ENCODE measurements at places on chromosomes 1 and 21.

GRCh38 chr21:44980562-44981489 lies 41.0 kb downstream of the SLX9 start:
- DNase-seq, result no peak

- no peak for DNase-seq
Observed at GRCh38 chr1:2859881-2860430, 58.5 kb upstream of the TTC34 start.

DNA sequence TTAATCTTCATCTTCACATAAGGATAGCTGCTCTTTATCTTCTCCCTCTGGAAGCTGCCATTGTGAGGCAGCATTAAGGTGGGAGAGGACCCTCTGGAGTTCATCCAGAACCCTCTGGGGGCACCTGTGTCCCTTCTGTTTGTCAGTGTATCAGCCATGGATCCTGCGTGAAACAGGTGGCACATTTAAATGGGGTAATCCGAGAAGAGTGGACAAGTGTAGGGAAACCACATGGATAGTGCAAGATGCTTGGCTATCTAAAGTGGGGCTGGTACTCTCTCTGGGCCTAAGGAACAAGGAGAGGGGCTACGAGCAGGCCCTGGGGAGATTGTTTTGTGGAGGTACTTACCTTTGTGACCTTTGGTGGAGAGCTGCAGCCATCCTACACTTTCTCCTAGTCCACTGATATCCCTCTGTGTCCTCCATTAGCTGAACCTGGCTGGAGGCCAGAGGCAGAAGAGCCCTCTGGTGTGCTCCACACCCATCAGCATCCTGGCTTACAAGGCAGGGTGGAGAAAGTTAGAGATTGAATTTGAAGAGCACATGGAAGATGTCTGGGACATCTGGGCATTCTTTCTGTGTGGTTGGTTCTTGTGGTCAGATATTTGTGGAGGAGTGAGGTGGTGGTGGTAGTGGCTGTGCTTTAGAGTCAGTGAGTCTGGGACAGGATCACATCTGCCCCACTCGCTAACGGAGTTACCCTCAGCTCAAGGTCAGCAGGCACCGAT lies 117.7 kb downstream of the FGGY start:
- DNase-seq, result no peak

DNA sequence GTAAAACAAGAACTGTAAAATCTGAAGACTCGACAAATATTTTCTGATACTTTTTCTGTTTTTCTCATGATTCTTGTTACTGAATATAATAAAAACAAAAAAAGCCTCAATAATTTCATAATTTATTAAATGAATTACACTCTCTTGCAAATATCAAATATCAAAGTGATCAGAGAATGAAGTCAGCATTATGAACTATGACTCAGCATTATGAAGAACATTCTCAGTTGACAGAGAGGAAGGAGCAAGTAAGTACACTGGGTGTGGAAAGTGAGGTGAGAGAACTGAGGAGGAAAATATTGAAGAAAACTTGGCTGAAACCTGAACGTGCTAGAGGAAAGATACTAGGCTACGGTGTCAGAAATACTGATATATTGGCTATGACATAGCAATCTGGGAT lies 529.5 kb downstream of the KCNT2 start:
- no peak for DNase-seq

DNA sequence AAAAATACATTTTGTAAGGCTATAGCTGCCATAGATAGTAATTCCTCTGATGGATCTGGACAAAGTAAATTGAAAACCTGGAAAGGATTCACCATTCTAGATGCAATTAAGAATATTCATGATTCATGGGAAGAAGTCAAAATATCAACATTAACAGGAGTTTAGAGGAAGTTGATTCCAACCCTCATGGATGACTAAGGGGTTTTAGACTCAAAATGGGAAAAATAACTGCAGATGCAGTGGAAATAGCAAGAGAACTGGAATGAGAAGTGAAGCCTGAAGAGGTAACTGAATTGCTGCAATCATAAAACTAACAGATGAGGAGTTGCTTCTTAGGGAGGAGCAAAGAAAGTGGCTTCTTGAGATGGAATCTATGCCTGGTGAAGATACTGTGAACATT lies 230.8 kb downstream of the KCTD3 start:
- DNase-seq, result no peak

GRCh38 chr1:54413295-54413694 lies 7.1 kb upstream of the SSBP3 start:
- no peak for DNase-seq

- no peak for DNase-seq
Observed at GRCh38 chr1:200749090-200749489, 10.4 kb downstream of the CAMSAP2 start.

GRCh38 chr1:228784181-228784580 lies 48.9 kb downstream of the RHOU start:
- DNase-seq, result no peak

- no peak for DNase-seq
Observed at GRCh38 chr21:19833082-19833481, 1165.1 kb upstream of the NCAM2 start.

DNA sequence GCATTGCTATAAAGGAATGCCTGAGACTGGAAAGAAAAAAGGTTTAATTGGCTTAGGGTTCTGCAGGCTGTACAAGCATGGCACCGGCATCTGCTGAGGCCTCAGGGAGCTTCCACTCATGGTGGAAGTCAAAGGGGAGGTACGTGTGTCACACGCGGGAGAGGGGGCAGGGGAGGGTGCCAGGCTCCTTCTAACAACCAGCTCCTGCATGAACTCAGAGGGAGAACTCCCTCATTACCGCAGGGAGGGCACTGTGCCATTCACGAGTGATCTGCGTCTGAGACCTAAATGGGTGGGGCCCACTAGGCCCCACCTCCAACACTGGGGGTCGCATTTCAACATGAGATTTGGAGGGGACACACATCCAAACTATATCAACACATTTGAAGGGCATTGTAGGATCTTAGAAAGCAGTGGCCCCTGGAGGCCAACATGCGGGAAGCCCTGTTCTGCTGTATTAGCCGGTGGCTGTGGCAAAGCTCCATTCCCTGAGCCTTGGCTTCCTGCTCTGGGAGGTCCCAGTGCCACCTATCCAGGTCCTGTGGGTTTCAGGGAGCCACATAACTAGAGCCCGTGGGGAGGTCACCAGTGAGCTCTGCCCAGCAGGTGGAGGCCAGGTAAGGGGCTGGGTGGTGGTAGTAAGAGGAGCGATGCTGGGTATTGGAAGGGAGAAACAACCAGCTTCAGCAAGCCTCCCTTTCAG lies 10.0 kb downstream of the WNT3A start:
- DNase-seq, result peak; percentile 15

- no peak for DNase-seq
Observed at GRCh38 chr1:209411491-209411929, 172.0 kb upstream of the CAMK1G start.

- DNase-seq, result no peak
Observed at GRCh38 chr1:63547621-63548294, 24.4 kb downstream of the EFCAB7 start.

GRCh38 chr21:23402929-23403520 lies 2204.3 kb downstream of the MRPL39 start:
- no peak for DNase-seq

GRCh38 chr1:198849093-198849492 lies 210.3 kb downstream of the PTPRC start:
- peak; percentile 58 for DNase-seq

- no peak for DNase-seq
Observed at GRCh38 chr1:14098294-14098913, 398.4 kb downstream of the PRDM2 start.

DNA sequence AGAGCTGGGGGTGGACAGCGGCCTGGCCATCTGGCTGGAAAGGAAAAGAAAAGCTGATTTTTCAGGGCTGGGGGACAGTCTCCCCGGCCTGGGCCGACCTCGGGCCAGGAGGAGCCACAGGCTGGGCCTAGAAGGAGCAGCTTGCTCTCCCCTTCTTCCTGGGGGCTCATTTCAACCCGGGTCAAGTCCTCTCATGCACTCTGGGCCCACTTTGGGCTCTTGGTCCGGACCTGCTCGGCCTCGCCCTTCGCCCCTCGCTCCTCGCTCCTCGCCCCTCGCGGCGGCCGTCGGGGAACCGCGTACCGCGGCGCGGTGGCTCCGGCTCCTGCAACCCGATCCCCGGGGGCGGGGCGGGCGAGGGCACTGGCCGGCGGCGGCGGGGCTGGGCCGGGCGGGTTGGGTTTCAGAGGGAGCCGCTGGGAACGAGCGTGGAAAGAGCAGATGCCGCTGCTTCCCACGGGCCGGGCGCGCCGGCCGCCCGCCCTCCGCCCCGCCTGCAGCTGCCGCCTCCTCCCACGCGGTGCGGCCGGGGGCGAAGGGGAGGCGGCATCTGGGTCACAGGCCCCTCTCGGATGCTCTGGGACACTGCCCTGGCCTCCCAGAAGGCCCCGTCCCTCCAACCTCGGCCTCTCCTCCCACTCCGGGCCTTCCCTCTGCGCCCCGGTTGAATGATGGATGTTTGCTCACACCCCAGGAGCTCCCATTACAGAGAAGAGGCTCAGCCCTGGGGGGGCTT lies 6.6 kb downstream of the HEYL start:
- DNase-seq, result no peak

DNA sequence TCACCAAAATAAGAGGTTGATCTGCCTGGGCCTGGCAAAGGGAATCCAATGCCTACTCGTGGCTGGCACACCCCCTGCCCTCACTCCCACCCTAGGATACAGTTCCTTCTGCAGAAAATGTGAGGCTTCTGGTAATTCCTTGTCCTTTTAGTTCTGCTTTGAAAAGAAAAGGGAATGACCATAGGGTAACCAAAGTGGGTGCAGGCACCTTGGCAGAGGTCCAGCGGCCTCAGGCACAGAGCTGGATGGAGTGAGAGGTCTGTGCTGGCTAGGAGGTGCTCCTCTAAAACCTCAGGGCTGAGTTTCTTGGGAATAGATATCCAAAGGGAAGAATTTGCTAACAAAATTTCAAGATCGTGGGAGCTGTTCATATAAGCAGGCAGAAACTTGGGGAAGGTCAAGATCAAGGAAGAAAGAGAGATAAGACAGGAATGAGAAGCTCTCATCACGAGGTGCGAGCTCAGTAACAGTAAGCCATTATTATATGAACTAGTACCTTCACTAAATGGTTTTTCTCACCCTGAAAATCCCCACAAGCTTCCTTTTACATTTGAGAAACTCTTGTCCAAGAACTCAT lies 293.1 kb upstream of the LYPLAL1 start:
- DNase-seq, result no peak

- no peak for DNase-seq
Observed at GRCh38 chr1:116825720-116826438, 71.6 kb downstream of the CD2 start.

DNA sequence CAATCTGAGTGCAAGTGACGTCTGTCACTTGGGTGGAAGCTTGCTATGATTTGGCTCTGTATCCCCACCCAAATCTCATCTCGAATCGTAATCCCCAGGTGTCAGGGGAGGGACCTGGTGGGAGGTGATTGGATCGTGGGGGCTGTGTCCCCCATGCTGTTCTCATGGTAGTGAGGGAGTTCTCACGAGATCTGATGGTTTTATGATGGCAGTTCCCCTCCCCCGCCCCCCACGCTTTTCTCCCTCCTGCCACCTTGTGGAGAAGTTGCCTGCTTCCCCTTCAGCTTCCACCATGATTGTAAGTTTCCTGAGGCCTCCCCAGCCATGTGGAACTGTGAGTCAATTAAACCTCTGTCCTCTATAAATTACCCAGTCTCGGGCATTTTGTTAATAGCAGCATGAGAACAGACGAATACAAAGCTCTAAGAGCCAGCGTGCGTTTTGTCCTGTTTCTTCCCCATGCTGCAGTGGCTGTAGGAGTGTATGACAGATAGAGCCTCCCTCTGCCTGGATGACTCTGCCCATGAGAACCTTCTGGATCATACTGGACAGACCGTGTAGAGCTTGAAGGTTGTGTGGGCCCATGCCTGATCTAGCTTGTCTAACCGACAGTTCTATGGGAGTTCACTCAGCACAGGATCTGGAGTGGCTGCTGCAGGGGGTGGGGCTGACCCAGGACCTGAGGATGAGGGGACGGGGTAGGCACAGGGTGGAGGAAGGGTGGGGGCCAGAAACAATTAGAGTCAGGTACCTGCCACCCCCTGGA lies 139.7 kb upstream of the ERRFI1 start:
- DNase-seq, result no peak

GRCh38 chr1:52332411-52332810 lies 33.6 kb downstream of the CC2D1B start:
- DNase-seq, result no peak

GRCh38 chr1:86464819-86465218 lies 3.9 kb upstream of the CLCA1 start:
- no peak for DNase-seq

- no peak for DNase-seq
Observed at GRCh38 chr1:232554409-232554808, 75.5 kb downstream of the SIPA1L2 start.

DNA sequence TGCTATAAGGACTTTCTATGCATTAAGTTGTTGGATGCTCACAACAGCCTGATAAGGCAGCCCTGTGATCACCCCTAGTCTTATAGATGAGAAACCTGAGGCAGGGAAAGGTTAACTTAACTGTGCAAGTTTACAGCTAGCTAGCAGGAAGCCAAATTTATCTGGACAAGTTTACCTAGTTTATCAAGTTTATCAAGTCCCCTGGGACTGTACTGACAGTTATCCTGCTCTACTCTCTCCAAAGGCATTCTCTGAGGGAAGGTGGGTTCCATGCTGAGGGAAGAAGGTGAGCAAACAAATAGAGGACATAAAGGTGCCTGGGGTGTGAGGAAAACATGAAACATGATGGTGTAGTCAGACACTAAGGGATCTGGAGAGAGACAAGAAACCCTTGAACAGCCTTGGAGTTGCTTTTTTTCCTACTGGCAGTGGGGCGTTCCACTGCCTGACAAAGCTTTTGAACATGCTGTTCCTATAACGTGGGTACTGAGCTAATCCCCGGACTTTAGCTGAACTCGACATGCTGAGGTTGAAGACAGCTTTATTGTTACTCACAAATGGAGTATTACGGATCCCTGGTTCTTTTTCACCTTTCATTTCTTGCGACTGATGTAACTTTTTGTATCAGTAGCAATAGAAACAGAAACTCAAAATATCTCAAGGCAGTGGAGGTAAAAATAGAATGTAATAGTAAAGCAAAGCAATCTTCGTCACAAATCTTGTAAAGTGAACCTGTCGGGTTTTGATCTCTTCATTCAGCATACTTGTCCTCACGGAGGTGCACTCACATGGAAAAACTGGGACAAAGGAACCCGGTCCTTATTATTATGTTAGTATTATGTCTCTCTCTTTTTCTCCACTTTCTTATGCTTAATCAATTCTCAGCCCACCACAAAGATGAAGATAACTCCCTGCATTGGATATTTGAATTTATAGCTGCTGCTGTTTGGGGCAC lies 42.4 kb upstream of the ESRRG start:
- no peak for DNase-seq

- DNase-seq, result no peak
Observed at GRCh38 chr1:3465091-3465934, 10.8 kb downstream of the ARHGEF16 start.

DNA sequence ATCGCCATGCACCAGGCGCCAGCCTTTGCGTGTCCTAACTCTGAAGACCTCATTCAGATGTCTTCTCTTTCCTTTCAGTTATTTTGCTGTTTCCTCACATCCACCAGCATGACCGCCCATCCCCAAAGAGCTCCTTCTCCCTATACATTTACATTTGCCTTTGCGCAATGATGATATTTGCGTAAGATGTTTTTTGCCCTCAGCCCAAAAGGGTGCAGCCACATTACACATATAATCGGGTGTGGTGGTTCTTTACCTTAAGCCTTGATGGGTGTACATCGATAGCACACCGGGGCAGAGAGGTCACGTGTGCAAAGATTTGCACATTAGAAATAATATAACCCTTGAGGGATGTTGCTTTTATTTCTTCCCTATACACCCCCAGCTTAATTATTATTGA lies 192.8 kb downstream of the HUNK start:
- DNase-seq, result no peak

GRCh38 chr1:45306319-45306718 lies 20.4 kb upstream of the HPDL start:
- no peak for DNase-seq

- DNase-seq, result no peak
Observed at GRCh38 chr21:39332175-39332574, 16.7 kb downstream of the HMGN1 start.
